ENCODE measurements at places on chromosomes 12 and 14.

- no peak for DNase-seq
These were observed 6.4 kb downstream of the BCL11B start for GRCh38 chr14:99265571-99265970.

DNA sequence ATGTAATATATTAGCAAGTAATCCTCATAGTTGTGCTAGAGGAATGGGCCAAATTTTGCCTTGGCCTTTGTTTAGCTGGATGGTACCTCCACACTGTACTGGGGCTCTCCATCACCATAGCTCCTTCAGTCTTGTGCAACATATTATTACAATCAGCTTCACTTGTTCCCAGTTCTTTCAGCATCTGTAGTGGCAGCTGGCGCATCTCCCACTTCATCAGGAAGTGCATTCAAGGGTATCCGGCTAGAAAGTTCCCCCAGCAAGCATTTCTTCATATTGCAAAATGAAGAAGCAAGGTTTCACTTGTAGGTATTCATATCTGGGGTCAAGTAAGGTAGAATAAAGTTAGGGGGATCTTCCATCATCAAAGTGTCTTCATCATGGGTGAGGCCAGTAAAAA lies 123.7 kb downstream of the IGF1 start:
- no peak for DNase-seq

- DNase-seq = no peak
These were observed 32.1 kb upstream of the C14orf180 start for GRCh38 chr14:104547310-104547997.

GRCh38 chr14:75339059-75339458 lies 60.4 kb downstream of the FOS start:
- no peak for DNase-seq

DNA sequence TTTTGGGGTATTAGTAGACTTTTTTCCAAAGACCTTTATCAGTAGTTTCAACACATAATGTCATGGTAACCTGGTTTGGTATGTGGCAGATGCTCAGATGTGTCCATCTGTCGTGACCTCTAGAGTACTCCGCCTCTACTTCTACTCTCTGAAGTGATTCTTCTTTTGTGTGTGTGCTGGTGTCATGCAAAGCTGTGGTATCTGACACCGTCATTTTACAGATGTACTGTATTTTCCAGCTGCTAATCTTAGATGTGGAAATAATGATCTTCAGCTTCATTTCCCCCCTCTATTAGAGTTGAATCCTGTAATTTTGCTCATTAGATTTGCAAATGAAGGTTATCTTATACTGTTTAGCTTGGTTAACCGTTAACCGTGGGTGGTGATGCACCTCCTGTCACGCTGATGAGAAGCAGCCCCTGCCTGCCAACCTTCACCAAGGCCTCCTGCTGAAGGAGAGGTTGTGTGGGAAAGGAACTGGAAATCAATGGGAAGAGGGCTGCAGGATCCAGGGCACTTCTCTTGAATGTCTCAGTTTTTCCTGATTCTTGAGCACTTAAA lies 222.4 kb upstream of the AMIGO2 start:
- peak; percentile 25 for DNase-seq

GRCh38 chr12:109296431-109296830 lies 12.7 kb downstream of the FOXN4 start:
- DNase-seq = no peak

GRCh38 chr14:53783256-53783655 lies 173.4 kb downstream of the BMP4 start:
- no peak for DNase-seq

DNA sequence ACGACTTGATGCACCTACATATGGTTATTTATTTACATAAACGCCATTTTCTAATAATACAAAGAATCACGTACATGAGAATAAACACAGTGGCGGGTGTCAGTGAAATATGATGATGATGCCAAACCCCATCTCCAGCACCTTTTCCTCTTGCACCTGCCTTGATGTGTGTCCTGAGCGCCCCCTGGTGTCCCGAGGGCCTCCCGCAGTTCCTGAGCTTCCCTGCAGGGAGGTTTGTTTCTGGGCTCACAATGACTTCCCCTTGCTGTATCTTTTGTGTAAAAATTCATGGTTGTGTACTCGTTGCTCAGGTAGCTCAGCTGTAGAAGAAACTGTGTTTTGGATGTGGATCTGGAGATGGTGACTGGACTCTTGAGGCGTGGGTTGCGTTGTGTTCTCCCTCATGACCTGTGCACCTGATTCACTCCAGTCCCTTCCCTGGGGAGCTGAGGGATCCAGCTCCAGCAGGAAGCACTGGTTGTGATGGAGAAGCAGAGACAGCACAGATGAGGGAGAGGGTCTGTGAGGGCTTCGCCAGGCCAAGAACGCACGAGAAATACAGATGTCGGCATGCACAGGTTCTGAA lies 1037.8 kb downstream of the TMEM121 start:
- DNase-seq = peak; percentile 51

DNA sequence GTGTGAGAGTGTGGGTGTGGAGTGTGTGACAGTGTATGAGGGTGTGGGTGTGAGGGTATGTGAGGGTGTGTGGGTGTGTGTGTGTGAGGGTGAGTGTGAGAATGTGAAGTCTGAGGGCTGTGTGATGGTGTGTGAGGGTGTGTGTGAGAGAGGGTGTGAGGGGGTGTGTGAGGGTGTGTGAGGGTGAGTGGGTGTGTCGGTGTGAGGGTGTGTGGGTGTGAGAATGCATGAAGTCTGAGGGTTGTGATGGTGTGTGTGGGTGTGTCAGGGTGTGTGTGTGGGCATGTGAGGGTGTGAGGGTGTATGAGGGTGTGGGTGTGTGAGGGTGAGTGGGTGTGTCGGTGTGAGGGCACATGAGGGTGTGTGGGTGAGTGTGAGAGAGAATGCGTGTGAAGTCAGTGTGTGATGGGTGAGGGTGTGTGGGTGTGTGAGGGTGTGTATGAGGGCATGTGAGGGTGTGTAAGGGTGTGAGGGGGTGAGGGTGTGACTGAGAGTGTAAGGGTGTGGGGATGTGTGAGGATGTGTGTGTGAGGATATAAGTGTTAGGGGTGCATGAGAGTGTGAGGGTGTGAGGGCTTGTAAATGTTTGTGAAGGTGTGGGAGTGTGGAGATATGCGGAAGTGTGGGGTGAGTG lies 36.4 kb downstream of the TMEM121 start:
- DNase-seq = no peak

GRCh38 chr14:25048170-25049016 lies 1.6 kb downstream of the STXBP6 start:
- no peak for DNase-seq

DNA sequence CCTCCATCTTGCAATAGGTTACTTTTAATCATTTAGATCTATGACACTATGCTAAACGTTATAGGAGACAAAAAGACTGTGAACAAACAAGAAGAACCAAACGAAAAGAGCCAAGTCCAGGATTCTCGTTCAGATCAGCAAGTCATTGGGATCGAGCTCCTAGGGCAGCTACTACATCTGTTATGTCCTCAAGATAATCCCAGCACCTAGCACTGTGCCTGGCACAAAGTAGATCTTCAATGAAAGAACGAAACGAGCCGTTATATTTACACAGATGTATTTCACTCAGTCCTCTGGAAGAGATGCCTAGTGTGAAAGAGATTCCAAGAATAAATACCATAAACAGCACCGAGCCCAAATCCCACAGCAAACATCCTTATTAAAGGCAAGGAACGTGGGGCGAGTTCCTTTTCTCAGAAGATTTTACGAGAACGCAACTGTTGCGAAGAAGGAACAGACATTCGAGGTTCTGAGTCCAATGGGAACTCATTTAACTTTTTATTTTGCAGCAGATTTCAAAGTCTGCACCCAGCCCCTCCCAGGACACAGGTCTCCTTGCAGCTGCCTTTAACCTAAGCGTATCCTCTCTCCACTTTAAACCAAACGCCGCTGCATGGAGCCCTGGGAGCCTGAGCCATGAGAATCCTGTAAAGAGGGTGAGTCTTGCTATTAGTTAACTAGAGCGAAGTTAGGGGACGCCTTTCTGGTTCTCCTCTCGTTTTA lies 544 bp upstream of the TDP1 start:
- DNase-seq = no peak

GRCh38 chr12:21818627-21819026 lies 44.1 kb upstream of the KCNJ8 start:
- DNase-seq = no peak

GRCh38 chr12:113747017-113747416 lies 219.1 kb downstream of the RBM19 start:
- DNase-seq = peak; percentile 9

DNA sequence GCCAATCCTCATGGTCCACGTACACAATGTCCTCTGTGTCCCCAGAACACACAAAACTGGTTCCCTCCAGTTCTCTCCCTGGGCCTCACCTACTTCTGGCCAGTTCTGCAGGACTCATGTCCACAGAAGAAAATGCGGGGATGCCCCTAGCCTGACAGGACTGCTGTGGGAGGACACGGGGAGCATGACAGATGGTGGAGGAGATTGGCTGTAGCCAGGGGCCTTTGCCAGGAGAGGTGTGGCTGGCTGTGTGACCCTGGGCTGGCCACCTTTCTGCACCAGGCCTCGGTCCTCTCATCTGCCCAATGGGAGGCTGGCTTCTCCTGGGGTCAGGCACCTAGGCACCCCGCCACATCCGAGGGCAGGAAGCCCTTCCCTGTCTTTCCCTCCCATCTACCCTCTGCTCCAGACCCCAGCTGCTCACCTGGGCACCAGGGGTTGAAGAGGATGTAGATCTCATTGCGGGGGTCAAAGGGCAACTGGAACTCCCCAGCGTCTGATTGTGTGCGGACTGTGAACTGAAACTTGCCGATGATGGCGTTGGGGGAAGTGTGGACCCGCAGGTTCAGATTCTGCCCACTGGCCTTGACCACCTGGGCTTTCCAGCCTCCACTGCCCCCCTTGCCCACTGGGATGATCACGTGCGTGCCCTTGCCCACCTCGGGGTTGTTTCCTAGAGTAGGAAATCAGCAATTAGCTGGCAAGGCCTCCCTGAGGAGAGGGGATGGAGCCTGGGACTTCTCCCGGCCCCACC lies 2.8 kb downstream of the TGM1 start:
- DNase-seq = no peak

DNA sequence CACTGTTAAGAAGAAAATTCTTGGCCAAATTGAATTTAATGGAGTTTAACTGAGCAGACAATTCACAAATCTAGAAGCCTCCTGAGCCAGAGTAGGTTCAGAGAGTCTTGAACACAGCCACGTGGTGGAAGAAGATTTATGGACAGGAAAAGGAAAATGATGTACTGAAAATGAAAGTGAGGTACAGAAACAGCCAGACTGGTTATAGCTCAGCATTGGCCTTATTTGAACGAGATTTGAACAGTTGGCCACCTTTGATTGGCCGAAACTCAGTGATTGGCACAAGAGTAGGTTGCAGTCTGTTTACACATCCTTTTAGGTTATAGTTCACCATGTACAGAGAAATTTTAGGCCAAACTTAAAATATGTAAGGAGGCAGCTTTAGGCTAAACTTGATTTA lies 9.9 kb downstream of the OAS2 start:
- no peak for DNase-seq

DNA sequence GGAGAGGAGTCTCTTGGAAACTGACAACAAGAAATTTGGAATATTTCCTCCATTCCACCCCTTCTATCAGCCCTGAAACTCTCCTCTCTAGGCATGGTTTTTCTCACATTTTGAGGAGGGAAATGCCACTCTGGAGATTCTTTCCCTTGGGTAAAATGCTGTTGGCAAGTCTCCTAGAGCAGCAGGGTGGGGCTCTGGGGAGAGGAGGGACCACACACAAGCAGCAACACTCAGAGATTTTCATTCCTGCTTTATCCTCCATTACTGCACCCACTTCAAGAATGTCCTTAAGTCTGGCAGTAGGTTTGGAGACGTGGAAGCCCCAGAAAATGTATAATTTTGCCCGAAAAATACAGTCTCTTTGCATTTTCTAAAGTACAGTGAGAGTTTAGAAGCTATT lies 130.8 kb upstream of the FLRT2 start:
- DNase-seq = no peak

- DNase-seq = no peak
These were observed 89.5 kb downstream of the PELI2 start for GRCh38 chr14:56207626-56208292.

DNA sequence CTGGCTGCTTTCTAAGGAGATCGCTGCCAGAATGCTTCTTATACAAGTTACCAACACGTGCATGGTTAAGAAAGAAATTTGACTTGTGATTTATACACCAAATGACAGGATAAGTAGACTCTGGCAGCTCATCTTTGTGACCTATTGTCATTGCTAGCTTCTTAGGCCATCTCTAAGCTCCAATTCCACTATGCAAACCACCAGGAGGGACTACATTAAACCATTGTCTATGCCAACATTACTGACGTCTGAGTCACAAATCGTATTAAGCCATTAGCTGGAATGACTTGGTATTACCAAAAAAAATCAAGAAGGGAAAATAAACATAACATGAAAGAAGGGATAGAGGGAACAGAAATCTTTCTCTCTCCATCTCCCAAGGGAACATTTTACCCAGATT lies 15.8 kb upstream of the VPS33A start:
- no peak for DNase-seq

GRCh38 chr12:12654691-12655460 lies 41.1 kb downstream of the GPR19 start:
- DNase-seq = no peak

DNA sequence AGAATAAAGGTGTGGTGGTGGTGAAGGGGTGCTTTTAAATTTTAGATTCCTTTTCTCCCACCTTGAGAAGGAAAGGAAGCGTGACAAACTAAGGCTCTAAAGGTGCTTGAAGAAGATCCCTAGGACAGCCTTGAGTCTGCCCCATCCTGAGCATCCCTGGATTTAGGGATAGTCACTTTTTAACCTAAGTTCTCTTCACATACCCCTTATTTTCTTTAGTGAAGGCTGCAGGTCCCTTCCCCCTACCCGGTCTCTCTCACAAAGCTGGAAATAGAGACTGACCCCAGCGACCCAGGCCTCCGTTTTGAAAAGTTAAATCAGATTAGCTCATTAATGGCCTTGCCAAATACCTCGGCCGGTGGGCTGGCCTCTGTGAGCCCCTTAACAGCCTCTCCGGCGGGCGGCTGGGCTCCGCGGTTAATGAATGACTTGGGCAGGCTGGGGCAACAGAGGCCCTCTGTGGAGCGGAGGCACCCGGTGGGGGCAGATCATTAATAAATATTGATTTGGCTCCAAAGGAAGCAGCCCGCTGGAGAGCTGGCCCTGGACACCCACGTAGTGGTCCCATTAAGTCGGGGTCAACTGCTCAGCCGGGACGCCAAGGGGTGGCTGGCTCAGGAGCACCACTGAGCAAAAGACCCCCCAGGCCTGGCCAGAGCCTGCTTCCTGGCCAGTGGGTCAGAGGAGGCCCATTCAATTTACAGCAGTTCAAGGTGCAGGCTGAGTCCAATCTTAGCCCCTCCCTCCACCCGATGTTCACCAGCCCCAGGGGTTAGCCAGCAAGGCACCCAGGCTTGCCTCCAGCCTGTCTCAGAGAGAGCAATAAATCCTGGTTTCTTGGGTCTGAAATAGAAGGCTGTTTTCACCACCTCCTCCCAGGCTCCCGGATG lies 31.8 kb downstream of the PAH start:
- DNase-seq = no peak

GRCh38 chr14:53152184-53152886 lies 788 bp downstream of the DDHD1 start:
- DNase-seq = peak; percentile 27

- peak; percentile 72 for DNase-seq
These were observed 15.1 kb upstream of the PLEK2 start for GRCh38 chr14:67426983-67427606.

- no peak for DNase-seq
These were observed 93.9 kb upstream of the OVCH1 start for GRCh38 chr12:29591140-29592020.

GRCh38 chr14:98959958-98960616 lies 311.9 kb downstream of the BCL11B start:
- peak; percentile 62 for DNase-seq

GRCh38 chr12:48191096-48191495 lies 7.7 kb downstream of the CCDC184 start:
- no peak for DNase-seq

- DNase-seq = no peak
These were observed 86.7 kb downstream of the B4GALNT3 start for GRCh38 chr12:546265-546919.

Data from HT-29 (cell line).